ENCODE measurements at places on chromosomes 2 and 18. TPM values are rescaled to one million over a fixed set of nuclear protein-coding genes. Genes with fewer than 3 reads are reported as not detected.
A peak's percentile ranks its signal among the peaks of the same experiment; 100 is the strongest.

TRIM43 gene
- not detected for total RNA-seq

GPR39 gene
- total RNA-seq, result 1.1 TPM

SERPINB13 gene
- total RNA-seq, result not detected

GKN1 gene
- not detected for total RNA-seq

SRD5A2 gene
- not detected for total RNA-seq

CHRNG gene
- not detected for total RNA-seq

KCNE4 gene
- total RNA-seq, result 7.4 TPM

RAB6C gene
- total RNA-seq, result 7.6 TPM

XRCC5 gene
- 183 TPM for total RNA-seq

CDH7 gene
- total RNA-seq, result 11.4 TPM

SERPINB12 gene
- not detected for total RNA-seq

AMER3 gene
- total RNA-seq, result 27.8 TPM

SLC9A2 gene
- 2.7 TPM for total RNA-seq

DNA sequence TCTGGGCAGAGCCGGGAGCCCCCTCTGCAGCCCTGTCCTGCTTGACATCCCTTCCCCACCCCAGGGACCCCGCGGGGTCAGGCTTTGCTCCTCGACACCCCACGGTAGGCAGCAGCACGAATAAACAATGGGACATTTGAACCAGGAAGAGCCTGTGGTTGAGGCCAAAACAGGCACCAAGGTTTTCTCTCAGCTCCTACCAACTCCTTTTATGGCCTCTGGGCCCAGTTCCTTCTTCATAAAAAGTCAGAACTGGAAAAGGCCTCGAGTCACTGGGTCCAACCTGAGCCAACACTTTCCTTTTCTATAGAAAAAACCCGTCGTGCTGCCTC lies 20.6 kb downstream of the TEX44 start:
- DNase-seq, result no peak

GRCh38 chr18:32093102-32093511 lies 1.4 kb downstream of the RNF138 start:
- no peak for DNase-seq

- DNase-seq, result no peak
Observed at GRCh38 chr2:58973811-58974281, 732.7 kb upstream of the FANCL start.

DNA sequence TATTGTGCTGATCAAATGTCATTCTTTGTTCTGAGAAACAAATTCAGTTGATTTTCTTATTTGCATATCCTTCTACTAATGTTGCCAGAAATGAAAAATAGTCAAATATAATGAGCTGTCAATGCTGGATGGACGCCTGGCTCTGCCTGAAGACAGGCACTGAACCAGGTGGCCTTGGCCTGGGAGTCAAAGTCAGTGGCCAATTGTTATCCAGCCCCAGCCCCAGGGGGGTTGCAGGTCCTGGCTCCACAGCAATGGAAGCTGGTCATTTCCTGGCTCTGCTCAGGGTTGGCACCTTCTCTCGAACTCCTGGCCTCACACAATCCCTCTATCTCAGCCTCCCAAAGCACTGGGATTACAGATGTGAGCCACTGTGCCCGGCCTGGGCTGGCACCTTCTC lies 176.8 kb upstream of the GLI2 start:
- no peak for DNase-seq

GRCh38 chr2:42223067-42223854 lies 54.1 kb downstream of the EML4 start:
- no peak for DNase-seq

GRCh38 chr18:63262369-63263335 lies 56.9 kb downstream of the BCL2 start:
- no peak for DNase-seq

- DNase-seq, result no peak
Observed at GRCh38 chr2:105836840-105837692, 92.4 kb downstream of the NCK2 start.

DNA sequence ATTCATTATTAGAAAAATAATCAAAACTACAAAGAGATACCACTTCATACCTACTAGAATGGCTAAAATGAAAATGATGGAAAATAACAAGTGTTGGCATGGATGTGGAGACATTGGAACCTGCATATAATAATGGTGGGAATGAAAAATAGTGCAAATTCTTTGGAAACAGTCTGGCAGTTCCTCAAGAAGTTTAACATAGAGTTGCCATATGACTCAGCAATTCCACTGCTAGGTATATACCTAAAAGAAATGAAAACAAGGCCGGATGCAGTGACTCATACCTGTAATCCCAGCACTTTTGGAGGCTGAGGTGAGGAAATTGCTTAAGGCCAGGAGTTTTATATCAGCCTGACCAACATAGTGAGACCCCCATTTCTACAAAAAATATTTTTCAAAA lies 41.6 kb upstream of the ACYP2 start:
- DNase-seq, result no peak

GRCh38 chr2:189783451-189783926 lies 650 bp downstream of the ORMDL1 start:
- DNase-seq, result no peak

DNA sequence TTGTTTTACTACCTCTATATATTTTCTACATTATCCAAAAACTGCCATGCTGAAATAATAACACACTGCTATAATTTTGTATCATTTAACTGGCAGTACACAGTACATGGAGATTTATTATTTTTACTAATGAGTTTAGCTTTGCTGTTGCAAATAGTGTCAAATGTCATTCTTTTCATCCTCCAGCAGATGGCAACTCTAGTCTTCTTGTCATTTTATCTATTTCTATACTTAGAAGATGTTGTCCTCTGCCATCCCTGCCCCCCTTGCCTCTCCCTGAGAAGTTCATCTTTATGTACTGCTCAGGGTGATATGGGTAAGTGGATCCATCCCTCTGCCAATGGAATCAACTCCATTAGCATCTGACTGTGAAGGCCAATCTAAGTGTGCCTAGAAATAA lies 21.7 kb upstream of the LRRTM1 start:
- DNase-seq, result no peak

GRCh38 chr2:205058409-205058808 lies 513.1 kb downstream of the PARD3B start:
- no peak for DNase-seq

- peak; percentile 36 for DNase-seq
Observed at GRCh38 chr2:190781604-190782198, 98.9 kb upstream of the GLS start.

GRCh38 chr2:123853161-123853560 lies 171.9 kb upstream of the CNTNAP5 start:
- no peak for DNase-seq

GRCh38 chr2:72846171-72847095 lies 20.6 kb upstream of the EXOC6B start:
- no peak for DNase-seq

GRCh38 chr2:45315861-45316260 lies 295.2 kb downstream of the SRBD1 start:
- no peak for DNase-seq

DNA sequence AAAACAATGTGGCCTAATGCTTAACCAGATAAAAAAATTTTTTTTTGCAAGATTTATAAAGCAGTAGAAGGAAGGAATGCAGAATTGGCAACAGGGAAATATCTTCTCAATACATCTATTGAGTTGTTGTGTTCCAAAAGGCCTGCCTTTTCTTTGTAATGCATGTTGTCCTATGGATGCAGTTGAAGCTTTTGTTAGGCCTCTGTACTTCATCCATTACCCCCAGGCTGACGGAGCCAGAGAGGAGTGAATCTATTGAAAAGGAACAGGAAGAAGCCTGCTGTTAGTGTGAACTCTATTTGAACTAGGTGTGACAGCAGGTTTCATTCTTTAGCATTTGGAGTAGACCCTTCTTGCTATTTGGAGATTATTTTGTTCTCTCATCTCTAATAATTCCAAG lies 56.5 kb downstream of the MTX2 start:
- no peak for DNase-seq

DNA sequence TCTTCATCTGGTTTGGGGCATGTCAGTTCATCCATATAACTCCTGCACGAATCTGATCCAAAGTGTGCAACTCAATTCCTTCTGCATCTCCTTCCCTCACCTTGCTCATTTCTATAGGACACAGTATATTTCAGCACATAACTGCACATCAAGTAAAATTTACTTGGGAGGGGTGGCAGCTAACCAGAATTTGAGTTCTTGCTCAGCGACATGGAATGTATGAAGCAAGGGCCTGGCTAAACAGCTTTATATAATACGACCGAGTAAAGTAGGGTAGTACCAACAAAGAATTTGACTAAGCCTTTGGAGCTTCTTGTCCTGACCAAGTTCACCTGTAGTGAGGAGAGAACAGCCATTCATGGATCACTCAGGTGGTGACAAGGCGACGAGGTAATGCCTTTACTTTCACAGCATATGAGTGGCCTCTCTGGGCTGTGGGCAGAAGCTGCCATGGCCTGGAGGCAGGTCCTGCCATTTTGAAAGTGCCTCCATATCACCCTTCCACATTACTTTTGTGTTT lies 570.2 kb upstream of the TNP1 start:
- no peak for DNase-seq

GRCh38 chr18:10805587-10806118 lies 279.8 kb downstream of the NAPG start:
- DNase-seq, result no peak

DNA sequence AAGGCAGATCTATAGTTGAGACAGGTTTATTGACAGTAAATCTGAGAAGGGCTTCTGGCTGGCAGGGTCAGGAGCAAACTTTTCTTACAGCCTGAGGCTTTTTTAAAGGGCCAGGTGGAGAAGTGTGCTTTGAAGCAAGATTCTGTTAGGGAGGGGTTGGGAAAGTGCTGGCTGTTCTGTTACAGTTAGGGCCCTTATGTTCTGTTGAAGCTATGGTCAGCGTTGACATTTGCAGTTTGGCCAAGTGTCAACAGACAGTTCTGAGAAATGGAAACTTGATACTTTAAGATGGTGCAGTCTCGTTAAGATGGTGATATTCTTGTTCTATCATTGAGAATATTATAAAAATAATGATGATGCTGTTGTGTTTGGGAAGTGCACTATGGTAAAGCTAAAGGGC lies 154.2 kb downstream of the RDH14 start:
- no peak for DNase-seq

DNA sequence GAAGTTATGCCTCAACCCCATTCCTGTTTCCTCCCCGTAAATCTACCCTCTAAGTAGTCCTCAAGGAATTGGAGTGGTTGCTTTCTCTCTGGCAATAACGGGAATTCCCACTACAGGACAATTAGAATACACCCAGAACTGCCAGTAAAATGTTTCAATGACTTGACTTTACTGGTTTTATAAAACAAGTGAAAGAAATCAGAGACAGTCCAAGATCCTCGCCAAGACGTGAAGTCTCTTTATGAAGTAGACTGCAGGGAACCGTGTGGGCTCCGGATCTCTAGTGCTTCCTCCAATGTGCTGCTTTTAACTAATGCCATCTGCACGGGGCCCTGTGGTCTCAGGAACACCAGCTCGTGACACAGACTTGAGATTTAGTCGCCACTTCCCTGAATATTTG lies 101.4 kb downstream of the CPO start:
- DNase-seq, result no peak

- no peak for DNase-seq
Observed at GRCh38 chr2:69238449-69239031, 148.5 kb downstream of the GFPT1 start.

DNA sequence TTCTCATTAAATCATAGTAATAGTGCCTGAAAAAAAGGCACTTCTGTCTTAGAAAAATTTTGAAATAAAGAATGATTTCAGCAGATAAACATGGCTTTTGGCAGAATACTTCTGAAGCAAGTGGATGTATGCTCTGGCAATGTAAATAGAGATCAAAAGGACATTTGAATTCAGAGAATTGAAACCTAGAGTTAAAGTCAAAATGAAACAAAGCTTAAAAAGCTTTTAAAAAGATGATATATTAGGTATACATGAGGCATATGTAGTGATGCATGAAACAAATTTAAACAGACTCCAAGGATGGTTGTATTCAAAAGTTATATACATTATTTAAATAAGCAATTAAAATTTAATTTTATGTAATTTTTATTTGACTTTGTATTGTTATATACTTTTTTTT lies 1344.5 kb upstream of the TMEFF2 start:
- no peak for DNase-seq

- peak; percentile 54 for DNase-seq
Observed at GRCh38 chr18:54444319-54444914, 86.7 kb downstream of the C18orf54 start.

All from dorsolateral prefrontal cortex (tissue), 122 donors.